ENCODE measurements at places on chromosomes 16 and 17.

DNA sequence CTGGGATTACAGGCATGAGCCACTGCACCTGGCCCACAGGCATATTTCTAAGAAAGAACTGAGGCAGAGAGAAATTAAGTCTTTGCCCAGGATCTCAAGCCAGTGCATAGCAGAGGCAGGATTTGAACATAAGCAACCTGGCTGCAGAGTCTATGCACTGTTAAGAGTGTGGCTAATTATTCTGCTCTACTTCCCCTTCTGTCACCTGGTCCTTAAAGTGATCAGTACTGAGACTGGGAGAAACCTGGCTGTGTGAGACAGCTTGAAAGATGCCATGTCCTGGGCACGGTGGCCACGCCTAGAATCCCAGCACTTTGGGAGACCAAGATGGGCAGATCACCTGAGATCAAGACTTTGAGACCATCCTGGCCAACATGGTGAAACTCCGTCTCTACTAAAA is 58.1 kb downstream of the IQCK start:
- no peak for DNase-seq

- no peak for DNase-seq
Measured at GRCh38 chr16:8594149-8594666, 3.9 kb upstream of the TMEM114 start.

GRCh38 chr17:55294042-55294751 is 29.4 kb downstream of the HLF start:
- no peak for DNase-seq

- no peak for DNase-seq
Measured at GRCh38 chr16:13995194-13995593, 75.2 kb downstream of the ERCC4 start.

- DNase-seq, result no peak
Measured at GRCh38 chr17:14321476-14321949, 20.6 kb downstream of the HS3ST3B1 start.
